ENCODE measurements at places on chromosomes 11 and 22.

DNA sequence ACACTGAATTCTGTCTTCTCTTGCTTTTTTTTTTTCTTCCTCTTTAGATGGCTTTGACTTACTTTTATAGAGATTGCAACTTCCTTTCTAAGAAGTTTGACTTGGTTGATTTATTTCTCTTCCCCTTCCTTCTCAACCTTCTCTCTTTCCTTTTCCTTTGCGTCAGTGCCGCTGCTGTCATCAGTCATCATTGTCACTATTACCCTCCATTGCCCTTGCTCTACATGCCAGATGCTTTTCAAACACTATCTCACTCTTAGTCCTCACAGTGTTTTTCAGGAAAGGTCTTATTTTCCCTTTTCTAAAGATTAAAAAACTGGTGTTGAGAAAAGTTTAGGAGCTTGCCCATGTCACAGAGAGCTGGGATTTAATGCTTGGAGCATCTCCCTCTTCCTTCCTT, 74.7 kb upstream of the C11orf87 start:
- no peak for DNase-seq

GRCh38 chr11:134466610-134467567, 54.8 kb upstream of the B3GAT1 start:
- no peak for DNase-seq

DNA sequence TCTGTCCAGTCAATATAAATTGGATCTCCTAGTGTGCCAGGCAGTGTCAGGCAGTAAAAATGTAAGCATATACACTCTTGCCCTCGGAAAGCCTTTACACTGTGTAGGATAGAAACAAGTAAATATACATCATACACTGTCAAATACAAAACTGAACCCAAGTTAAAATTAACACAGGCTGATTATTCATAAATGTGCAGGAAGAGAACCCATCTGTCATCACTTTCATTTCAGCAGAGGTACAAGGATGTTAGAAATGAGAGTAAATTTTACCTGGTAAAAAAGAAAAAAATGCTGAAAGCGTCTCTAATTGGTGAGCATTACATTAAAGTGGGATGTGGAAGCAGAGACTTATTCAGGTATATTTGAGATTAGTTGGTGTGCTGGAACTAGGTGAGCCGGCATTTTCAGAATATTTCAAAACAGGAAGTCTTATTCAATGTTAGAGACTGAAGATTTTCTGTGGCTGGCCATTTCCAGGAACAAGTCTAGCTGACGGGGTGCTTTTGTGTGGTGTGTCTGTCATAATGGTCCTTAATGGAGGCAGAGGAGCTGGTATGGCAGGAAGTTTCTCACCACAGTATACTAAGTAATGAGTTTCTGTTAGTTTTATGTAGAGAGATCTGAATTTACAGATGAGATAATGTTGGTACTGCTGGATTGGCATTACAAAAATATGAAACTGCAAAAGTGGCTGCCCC, 192.6 kb downstream of the CASP12 start:
- DNase-seq, result no peak

GRCh38 chr22:35306350-35306967, 6.8 kb downstream of the TOM1 start:
- peak; percentile 23 for DNase-seq

DNA sequence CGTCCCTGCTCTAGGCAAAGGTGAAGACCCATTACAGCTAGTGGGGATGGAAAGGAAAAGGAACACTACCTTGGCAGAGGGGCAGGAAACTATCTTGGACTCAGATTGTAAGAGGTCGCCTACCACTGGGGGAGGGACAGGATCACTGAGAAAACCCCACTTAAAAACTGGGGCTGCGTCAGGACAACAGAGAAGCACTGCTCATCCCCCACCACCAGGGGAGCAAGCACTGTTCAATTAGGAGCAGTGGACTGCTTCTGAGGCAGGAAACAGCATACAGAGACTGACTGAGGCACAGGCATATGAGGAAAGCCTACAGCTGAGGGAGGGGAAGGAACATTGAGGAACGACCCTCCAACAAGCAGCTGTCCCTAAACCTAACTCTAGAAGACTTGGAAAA, 20.8 kb upstream of the DLAT start:
- DNase-seq, result no peak

Measured in glomerular endothelial cell (primary cell).